Hepatocyte (in vitro differentiated cells): ENCODE measurements at places on chromosomes 13 and 19.

DNA sequence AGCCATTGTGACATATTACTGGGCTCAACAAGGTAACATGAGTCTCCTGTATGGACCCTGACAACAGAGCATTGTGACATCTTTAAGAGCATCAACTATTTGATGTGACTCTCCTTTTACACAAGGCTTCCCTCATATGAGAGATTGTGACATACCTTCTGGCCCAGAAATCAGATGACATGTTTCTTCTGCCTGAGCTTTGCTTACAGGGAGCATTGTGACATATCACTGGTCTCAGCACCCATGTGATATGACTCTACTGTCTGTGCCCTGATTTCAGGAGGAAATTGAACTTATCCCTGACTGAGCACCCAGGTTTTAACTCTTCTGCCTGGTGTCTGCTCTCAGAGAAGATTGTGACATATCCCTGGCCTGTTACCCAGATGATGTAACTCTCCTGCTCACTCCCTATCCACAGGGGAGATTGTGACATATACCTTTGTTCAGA is 15.9 kb upstream of the ZNF681 start:
- DNase-seq, result peak; percentile 23

- DNase-seq, result no peak
Observed at GRCh38 chr13:100502446-100502845, 86.1 kb downstream of the GGACT start.

- DNase-seq, result no peak
Observed at GRCh38 chr13:102687520-102687919, 7.3 kb downstream of the METTL21C start.

DNA sequence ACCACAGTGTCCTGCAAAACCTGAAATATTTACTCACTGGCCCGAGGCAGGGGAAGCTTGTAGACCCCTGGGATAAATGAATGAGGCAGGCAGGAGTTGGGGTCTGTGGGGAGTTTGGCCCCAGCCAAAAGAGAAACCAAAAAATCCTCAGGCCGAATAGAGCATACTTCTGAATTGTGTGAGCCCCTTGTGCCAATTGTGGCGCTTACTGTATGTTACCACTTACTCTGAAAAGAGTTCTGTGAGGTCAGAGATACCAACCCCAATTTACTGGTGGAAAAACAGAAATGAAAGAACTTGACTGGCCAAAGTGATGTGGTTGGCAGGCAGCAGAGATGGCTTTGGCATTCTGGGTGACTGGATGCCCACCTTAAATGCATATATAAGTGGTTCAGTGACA is 6.9 kb downstream of the CARM1 start:
- DNase-seq, result no peak
